Stimulated activated CD8-positive, alpha-beta memory T cell treated with anti-CD3 and anti-CD28 coated beads, Interleukin-15, amount 100 ng/mL, for 4 hours (primary cell): ENCODE measurements at places on chromosomes 1 and 21.

GRCh38 chr1:58441699-58442098 is 104.8 kb downstream of the OMA1 start:
- no peak for DNase-seq

GRCh38 chr1:23358310-23358875 is 11.2 kb downstream of the ZNF436 start:
- no peak for DNase-seq

DNA sequence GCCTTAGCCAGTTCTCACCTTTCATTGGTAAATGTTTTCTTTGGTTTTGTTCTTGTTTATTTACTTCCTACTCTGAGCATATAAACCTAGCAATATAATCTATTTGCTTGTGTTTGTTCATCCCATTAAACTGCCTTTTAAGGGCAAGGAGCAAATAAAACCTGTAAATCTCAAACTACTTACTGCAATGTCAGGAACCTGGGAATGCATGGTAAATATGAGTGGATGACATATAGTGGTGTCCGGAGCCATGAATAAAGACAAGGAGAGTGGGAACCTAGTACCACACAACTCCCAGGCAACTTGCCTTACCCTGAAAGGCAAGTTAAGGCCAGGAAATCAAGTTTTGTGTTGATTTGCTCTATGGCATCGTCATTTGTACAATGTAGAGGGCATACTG is 1133.7 kb upstream of the NCAM2 start:
- DNase-seq: no peak

- no peak for DNase-seq
These were observed 144.4 kb upstream of the ETS2 start for GRCh38 chr21:38661197-38661871.

- no peak for DNase-seq
These were observed 13.9 kb upstream of the COL18A1 start for GRCh38 chr21:45390831-45391742.

GRCh38 chr1:194473766-194474165 is 1287.4 kb upstream of the B3GALT2 start:
- no peak for DNase-seq

- DNase-seq: peak; percentile 37
These were observed 44.9 kb upstream of the COL6A2 start for GRCh38 chr21:46052703-46053651.

- DNase-seq: no peak
These were observed 12.4 kb downstream of the EPB41 start for GRCh38 chr1:28926629-28927265.

DNA sequence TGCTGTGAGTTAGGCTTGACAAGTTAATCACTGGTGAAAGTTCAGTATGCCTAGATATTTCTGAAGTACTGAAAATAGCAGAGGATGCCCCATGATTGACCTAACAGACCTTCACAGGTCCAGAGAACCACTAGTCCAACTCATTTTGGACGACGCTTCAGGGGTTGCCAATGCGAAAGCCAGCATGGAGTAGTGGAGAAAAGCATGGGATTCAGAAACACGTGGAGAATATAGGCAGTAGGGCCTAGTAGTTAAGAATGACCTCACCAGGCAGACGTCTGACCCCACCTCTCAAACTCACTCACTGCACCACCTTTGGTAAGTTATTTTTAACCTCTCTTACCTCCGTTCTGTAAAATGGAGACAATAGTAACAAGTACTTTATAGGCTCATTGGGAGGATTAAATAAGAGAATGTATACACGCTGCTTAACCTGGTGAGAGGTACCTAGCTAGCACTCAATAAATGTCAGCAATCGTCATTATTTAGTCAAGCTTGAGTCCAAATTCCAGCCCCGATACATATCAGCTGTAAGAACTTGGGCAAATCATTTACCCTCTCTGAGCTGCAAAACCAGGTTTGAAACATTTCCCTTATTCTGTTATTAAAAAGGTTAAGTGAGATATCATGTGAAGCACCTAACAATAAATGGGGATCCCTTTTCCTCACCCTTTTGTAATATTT is 13.2 kb downstream of the PLPP3 start:
- DNase-seq: no peak

- DNase-seq: no peak
These were observed 124.0 kb upstream of the CSF3R start for GRCh38 chr1:36606641-36607262.
